Upper lobe of right lung (tissue), 1 donor: ENCODE measurements at places on chromosomes 16 and 17. TPM values are rescaled to one million over a fixed set of nuclear protein-coding genes. Genes with fewer than 3 reads are reported as not detected.

- H3K27me3 ChIP-seq, result no peaks in the 10 kb centered on the region
- peaks cover 51% of the 10 kb centered on the region for H3K36me3 ChIP-seq
- no peak for DNase-seq
- no peak overlapping the region for H3K27ac ChIP-seq
- no peaks in the 10 kb centered on the region for H3K4me1 ChIP-seq
These were observed 25.6 kb downstream of the UNK start for GRCh38 chr17:75810216-75810615.

DNA sequence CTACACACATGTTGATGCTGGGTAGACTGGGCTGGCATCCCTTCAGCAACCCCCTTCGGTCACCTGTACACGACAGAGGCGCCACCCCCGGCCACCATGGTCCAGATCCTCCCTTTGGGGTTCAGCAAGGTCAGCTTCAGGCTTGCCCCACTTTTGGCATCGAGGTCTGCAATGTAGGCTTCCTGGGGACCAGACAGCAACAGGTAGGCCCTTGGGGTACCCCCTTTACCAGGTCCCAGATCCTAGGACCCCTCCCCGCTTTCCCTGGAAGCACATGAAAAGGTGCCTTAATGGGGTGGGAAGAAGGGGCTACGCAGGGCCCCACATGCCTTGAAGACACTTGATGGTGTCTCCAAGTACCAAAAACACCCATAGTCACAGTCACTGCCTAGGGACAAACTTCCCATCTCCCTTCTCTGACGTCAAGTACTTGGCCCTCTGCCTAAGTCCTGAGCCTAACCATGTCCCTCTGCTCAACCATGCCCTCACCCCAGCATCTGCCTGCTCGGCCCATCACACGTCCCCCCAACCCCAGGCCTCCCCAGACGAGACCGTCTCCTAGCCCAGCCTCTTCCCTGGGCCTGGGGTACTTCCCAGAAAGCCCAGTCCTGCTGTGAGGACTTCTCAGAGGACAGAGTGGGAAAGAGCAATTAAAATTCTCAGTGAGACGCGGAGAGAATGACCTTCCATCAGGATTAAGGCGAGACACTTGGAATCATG is 12.1 kb downstream of the ACLY start:
- no peaks in the 10 kb centered on the region for H3K4me1 ChIP-seq
- H3K4me3 ChIP-seq, result no peak overlapping the region
- no peaks in the 10 kb centered on the region for H3K27me3 ChIP-seq
- no peak overlapping the region for H3K27ac ChIP-seq

DNA sequence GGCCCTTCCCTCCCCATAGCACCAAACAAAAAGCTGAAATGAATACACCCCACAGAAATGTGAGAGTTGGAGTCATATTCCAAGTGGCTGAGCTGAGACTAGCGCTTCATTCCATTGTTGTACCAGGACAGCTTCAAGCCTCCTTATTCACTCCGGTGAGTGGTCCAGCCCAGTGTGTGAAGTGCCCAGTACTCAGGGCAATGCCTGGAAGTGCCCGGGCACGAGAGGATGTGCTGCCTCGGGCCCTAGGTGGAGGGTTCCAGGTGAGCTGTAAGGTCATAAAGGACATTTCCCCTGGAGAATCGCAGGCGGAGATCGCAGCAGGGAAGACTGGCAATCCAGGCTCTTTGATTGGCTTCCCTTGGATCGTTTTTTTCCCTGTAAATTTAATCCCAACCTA is 5.4 kb upstream of the CYLD start:
- no peaks in the 10 kb centered on the region for H3K27me3 ChIP-seq
- H3K4me1 ChIP-seq, result peaks cover 4% of the 10 kb centered on the region
- H3K4me3 ChIP-seq, result no peak overlapping the region
- no peaks in the 10 kb centered on the region for H3K36me3 ChIP-seq

- H3K4me1 ChIP-seq, result no peaks in the 10 kb centered on the region
- DNase-seq, result no peak
- H3K27ac ChIP-seq, result no peak overlapping the region
- H3K36me3 ChIP-seq, result no peaks in the 10 kb centered on the region
These were observed 38.9 kb downstream of the SSH2 start for GRCh38 chr17:29891131-29891530.

DNA sequence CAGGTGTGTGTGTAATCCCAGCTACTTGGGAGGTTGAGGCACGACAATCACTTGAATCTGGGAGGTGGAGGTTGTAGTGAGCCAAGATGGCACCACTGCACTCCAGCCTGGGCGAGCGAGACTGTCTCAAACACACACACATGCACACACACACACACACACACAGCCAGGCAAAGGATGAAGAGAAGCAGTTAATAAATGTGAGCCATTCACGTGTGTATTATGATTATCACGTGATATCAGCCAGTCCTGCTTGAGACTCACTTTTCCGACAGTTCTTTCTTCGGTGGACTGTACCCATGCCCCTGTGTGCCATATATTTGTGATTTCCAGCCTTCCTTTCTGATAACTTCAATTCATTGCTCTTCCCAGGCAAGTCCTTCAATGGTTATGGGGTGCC is 119.3 kb downstream of the PRKCB start:
- no peak overlapping the region for H3K4me3 ChIP-seq
- no peaks in the 10 kb centered on the region for H3K27me3 ChIP-seq
- H3K36me3 ChIP-seq, result no peaks in the 10 kb centered on the region
- peaks cover 5% of the 10 kb centered on the region for H3K4me1 ChIP-seq
- no peak overlapping the region for H3K27ac ChIP-seq
- no peak for DNase-seq

DNA sequence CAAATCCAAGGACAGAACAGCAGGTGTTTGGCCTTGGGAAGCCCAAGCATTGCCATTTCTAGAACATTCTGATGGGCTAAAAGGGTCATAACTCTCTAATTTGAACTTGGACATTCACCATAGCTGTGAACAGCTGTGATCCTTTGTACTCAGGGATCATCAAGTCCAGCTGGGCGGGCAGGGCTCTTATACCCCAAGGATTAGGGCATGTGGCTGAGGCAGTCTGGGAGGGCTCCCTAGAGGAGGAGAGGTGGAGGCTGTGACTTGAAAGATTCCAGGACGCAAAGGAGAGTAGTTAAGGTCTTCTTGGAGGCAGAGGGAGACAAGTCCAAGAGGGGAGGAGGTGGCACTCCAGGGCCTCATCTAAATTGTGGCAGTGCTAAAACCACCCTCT is 233.1 kb upstream of the GSE1 start:
- H3K27ac ChIP-seq, result no peak overlapping the region
- no peaks in the 10 kb centered on the region for H3K36me3 ChIP-seq
- H3K4me1 ChIP-seq, result peaks cover 25% of the 10 kb centered on the region
- no peak overlapping the region for H3K4me3 ChIP-seq
- H3K27me3 ChIP-seq, result no peaks in the 10 kb centered on the region

GGT6 gene
- 5.6 TPM for total RNA-seq

CORO6 gene
- total RNA-seq, result 7.7 TPM

- H3K27me3 ChIP-seq, result no peaks in the 10 kb centered on the region
- H3K4me3 ChIP-seq, result no peak overlapping the region
- no peak for DNase-seq
- peaks cover 4% of the 10 kb centered on the region for H3K4me1 ChIP-seq
These were observed 2.6 kb upstream of the KRT36 start for GRCh38 chr17:41492351-41492750.

CLEC19A gene
- total RNA-seq, result 0.17 TPM

GRCh38 chr16:48511071-48511540 is 98.9 kb downstream of the N4BP1 start:
- H3K4me3 ChIP-seq, result no peak overlapping the region
- H3K27ac ChIP-seq, result no peak overlapping the region
- H3K4me1 ChIP-seq, result no peaks in the 10 kb centered on the region

DNA sequence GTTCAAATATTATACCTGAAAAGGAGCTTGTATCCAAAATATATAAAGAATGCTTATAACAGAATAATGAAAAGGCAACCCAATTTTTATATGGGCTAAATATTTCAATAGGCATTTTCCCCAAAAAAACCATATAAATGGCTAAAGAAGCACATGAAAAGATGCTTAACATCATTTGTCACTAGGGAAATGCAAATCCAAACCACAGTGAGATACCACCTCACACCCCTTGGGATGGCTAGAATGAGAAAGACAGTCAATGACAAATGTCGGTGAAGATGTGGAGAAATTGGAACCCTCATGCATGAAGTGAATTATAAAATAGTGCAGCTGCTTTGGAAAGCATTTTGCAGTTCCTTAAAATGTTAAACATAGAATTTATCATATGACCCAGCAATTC is 3.1 kb downstream of the TNFRSF13B start:
- H3K27me3 ChIP-seq, result no peaks in the 10 kb centered on the region
- DNase-seq, result no peak
- H3K27ac ChIP-seq, result no peak overlapping the region

GRCh38 chr16:65843941-65844340 is 522.5 kb upstream of the CDH5 start:
- H3K4me3 ChIP-seq, result no peak overlapping the region

ACTG1 gene
- total RNA-seq, result 2,193 TPM

DNA sequence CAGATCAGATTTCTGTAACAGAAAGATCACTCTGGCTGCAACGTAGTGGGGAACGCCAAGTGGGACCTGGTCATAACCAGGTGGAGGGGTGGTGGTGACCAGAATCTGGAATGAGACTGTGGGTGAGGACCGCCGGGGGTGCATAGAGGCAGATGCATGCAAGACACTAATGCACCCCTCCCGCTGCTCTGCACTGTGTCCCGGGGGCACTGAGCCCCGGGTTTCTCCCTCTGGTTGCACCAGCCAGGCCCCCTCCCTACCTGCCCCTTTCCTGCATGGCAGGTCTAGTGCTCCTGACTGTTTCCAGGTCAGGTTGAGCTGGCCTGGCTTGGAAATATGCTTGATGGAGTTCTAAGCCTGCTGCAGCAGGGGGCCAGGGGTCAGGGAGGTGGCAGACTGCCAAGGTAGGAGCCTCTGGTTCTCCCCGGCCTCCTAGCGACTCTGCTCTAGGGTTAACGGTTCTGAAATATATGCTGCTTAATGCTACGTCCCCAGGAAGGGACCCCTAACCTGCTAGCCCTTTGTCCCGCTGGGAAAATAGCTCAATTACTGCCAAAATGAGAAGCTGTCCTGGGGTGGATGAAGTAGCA is 94.3 kb downstream of the SDK2 start:
- no peak for DNase-seq
- no peaks in the 10 kb centered on the region for H3K4me1 ChIP-seq
- no peaks in the 10 kb centered on the region for H3K36me3 ChIP-seq

DNA sequence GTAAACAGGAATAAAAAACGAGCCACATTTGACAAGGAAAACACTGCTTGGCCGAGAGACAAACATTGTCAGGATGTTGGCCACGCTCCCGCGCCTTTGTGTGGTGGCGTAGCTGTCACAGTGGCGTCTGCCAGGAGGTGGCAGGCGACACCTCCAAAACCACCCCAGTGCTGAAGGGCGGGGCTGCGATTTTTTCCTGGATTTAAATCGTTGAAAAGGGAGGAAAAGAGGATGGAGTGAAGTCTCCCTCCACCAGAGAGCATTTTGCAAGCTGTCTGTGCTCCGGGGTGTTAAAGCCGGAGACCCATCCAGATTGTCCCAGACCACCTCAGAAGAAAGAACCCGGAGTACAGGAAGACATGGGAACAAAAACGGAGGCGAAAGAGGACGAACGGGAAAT is 12.7 kb downstream of the MRM3 start:
- peak overlapping the region; percentile 36 for H3K27ac ChIP-seq
- peaks cover 14% of the 10 kb centered on the region for H3K4me1 ChIP-seq
- H3K27me3 ChIP-seq, result no peaks in the 10 kb centered on the region
- DNase-seq, result peak; percentile 84

KCNG4 gene
- total RNA-seq, result not detected

GRCh38 chr17:4327606-4328005 is 38.9 kb downstream of the UBE2G1 start:
- no peaks in the 10 kb centered on the region for H3K36me3 ChIP-seq
- no peak for DNase-seq
- H3K27me3 ChIP-seq, result no peaks in the 10 kb centered on the region
- H3K4me1 ChIP-seq, result no peaks in the 10 kb centered on the region
- no peak overlapping the region for H3K4me3 ChIP-seq
- no peak overlapping the region for H3K27ac ChIP-seq

VASN gene
- total RNA-seq, result 20.3 TPM

GRCh38 chr16:14148569-14148968 is 77.5 kb downstream of the MRTFB start:
- H3K27ac ChIP-seq, result no peak overlapping the region
- peaks cover 6% of the 10 kb centered on the region for H3K4me1 ChIP-seq
- no peak overlapping the region for H3K4me3 ChIP-seq
- no peaks in the 10 kb centered on the region for H3K36me3 ChIP-seq
- no peak for DNase-seq

DNA sequence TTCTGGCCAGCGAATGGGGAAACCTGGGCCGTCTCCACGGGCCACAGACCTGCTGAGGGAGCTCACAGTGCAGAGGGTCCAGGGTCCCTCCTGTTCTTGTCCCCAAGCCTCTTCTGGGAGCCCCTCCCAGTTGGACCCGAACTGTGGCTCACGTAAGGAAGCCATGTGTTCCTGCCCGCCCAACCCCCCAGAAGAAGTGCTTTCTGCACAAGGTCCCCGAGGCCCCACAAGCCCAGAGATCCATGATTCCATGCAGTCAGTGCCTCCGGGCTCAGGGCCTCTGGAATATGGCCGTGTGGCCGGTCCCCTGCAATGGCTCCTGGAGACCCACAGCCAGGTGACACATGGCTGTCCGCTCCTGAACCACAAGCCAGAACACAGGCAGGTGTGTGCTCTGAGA is 272.4 kb downstream of the C16orf95 start:
- H3K27me3 ChIP-seq, result peaks cover 38% of the 10 kb centered on the region
- H3K4me1 ChIP-seq, result peaks cover 5% of the 10 kb centered on the region
- no peak overlapping the region for H3K27ac ChIP-seq
- DNase-seq, result no peak

CCL2 gene
- total RNA-seq, result 53.3 TPM

NACA2 gene
- total RNA-seq, result not detected

TP53TG3F gene
- total RNA-seq, result not detected

DNA sequence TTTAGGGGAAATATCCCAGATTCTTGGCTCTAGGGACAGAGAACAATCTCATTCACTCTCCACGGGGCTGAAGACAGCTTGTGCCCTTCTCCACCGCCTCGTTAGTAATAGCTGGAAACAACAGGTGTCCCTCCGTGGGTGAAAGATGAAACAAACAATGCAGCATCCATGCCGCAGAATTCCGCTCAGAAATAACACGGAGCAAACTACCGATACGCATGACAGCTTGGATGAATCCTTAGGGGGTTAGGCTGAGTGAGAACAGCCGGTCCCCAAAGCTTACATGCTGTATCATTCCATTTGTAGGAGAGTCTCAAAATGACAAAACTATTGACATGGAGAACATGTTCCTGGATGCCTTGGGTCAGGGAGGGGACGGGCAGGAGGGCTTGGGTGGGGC is 29.4 kb upstream of the CACNG1 start:
- H3K27ac ChIP-seq, result no peak overlapping the region
- H3K27me3 ChIP-seq, result no peaks in the 10 kb centered on the region
- H3K36me3 ChIP-seq, result no peaks in the 10 kb centered on the region
- DNase-seq, result no peak
- no peak overlapping the region for H3K4me3 ChIP-seq
- no peaks in the 10 kb centered on the region for H3K4me1 ChIP-seq

CIITA gene
- total RNA-seq, result 78.9 TPM

ABCC3 gene
- 65.4 TPM for total RNA-seq

GRCh38 chr17:40622509-40622928 is 25.1 kb downstream of the SMARCE1 start:
- no peak for DNase-seq
- no peak overlapping the region for H3K4me3 ChIP-seq
- no peaks in the 10 kb centered on the region for H3K27me3 ChIP-seq
- no peak overlapping the region for H3K27ac ChIP-seq
- H3K36me3 ChIP-seq, result peaks cover 3% of the 10 kb centered on the region
- H3K4me1 ChIP-seq, result peaks cover 3% of the 10 kb centered on the region

TBX6 gene
- 1.4 TPM for total RNA-seq

MLLT6 gene
- total RNA-seq, result 133 TPM

GRCh38 chr17:49490276-49490675 is 4.8 kb upstream of the NGFR start:
- H3K36me3 ChIP-seq, result no peaks in the 10 kb centered on the region
- DNase-seq, result no peak
- no peak overlapping the region for H3K27ac ChIP-seq
- no peak overlapping the region for H3K4me3 ChIP-seq
- peaks cover 22% of the 10 kb centered on the region for H3K27me3 ChIP-seq
